ENCODE measurements at places on chromosomes 13 and 19.

DNA sequence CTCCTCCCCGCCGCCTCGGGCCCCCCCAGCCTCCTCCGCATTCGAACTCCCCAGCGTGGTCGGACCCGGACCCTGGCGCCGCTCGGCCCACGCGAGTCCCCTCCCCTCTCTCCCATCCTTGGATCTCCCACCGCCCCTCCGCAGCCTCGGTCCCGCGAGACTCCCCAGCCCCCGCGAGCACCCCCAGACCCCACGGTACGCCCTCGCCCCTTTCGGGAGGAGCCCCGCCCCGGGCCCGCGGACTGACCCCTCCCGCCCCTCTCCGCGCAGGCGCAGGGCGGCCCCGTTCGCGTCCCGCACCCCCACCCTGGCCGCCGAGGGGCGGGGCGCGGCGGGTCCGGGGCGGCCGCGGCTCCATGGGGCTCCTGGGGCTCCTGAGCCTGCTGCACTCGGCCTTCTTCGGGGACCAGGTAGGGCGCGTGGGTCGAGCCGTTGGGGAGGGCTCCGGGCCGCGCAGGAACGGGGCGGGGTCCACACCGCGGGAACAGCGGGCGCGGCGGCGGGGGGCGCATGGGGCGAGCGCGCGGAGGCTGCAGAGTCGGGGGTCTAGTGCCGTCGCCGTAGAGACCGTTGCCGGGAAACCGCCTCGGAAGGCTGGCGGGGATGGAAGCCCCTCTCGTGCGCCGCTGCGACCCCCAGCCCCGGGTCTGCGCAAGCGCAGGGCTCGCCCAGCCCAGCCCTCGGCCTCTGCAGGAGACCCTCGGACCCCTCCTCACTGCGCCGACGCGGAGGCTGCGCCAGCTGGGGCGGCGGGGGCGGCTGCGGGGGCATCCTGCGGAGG is 3.8 kb upstream of the APC2 start:
- no peak for DNase-seq

- DNase-seq = no peak
Observed at GRCh38 chr19:508204-509150, 1.2 kb downstream of the TPGS1 start.

GRCh38 chr13:51542346-51543242 is 41.7 kb upstream of the WDFY2 start:
- no peak for DNase-seq

DNA sequence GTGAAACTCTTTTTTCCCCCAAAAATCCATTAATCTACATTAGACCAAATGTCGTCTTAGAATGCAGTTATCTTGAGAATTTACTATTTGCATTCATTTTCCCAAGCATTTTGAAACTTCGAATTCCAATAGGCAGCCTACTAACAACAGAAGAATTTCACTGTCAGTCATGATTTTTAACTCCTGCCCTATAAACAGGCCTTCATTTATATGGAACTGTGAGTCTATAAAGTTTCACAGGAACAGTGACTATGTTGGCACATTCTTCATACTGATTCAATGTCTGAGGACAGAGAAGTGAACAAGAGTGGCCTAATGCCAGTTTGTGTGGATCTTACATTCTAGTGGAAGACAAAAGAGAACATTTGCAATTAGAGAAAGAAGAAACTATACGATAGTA is 198.0 kb downstream of the PCDH17 start:
- no peak for DNase-seq

DNA sequence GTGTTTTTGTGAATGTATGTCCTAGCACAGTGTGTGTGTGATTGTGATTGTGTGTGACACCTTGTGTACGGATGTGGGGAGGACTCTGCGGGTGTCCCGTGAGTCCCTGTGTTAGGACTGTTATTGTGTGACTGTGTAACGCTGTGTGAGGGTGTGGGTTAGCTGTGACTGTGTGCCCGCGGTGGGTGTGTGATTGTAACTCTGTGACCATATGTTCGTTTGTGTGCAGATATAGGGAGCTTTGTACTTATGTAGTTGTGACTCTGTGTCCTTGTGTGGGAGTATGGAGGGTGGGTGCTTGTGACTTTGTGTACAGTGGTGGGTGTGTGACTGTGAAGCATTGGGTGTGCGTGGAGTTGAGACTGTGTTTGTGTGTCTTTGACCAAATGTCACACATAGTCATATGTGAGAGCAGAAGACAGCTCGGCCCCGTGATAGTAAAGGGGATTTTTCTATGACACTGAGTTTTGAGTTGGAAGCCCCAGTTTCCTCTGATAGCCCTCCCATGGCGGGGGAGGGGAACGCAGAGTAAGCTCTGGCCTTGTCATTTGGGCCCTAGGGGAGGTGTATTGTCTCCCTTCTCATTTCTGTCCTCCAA is 949 bp upstream of the ZNF260 start:
- DNase-seq = peak; percentile 2

- no peak for DNase-seq
Observed at GRCh38 chr19:40737102-40737644, 13.1 kb downstream of the ACTMAP start.

DNA sequence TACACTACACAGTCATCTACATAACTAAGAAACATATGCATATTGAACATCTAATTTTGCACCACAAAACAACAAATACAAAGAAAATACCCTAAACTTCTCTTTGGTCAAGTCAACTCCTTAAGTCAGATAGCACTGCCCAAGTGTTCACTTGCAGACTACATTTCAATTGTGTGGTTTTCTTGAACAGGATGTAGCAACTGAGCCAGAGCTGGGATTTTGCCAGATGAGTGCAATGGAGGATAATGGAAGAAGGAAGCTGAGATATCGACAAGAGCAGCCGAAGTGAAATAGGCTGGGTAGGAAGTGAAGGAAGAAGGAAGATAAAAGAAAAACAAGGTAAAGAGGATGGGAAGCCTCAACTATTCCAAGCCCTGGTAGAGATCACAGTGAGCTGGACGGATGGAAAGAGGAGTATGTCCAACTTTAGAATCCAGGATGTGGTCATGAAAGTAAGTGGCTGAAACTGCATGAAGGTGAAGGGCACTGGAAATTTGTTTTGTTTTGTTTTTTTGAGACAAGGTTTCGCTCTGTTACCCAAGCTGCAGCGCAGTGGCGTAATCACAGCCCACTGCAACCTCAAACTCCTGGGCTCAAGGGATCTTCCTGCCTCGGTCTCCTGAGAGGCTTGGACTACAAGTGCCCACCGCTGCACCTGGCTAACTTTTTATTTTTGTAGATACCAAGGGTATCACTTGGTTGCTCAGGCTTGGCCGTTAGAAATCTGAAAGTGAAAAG is 15.0 kb downstream of the NUFIP1 start:
- DNase-seq = no peak

DNA sequence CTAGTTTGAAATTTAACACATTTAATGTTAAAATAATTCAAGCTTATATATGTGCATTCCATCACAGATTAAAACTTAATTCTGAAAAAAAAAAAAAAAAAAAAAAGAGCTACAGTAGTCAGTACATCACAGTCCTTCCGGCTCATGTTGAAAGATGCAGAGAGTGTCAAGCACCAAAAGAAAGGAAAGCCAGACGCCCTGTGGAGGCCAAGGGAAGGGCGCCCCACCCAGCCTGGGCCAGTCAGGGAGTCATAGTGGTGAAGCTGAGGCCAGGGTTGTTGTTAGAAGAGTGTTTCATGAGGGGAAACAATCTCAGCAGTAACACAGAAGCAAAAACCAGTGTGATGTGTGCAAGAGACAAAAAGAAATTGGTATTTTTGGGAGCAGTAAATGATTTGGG is 375.3 kb downstream of the MTUS2 start:
- DNase-seq = no peak

- DNase-seq = no peak
Observed at GRCh38 chr13:21850013-21851006, 179.4 kb downstream of the FGF9 start.

DNA sequence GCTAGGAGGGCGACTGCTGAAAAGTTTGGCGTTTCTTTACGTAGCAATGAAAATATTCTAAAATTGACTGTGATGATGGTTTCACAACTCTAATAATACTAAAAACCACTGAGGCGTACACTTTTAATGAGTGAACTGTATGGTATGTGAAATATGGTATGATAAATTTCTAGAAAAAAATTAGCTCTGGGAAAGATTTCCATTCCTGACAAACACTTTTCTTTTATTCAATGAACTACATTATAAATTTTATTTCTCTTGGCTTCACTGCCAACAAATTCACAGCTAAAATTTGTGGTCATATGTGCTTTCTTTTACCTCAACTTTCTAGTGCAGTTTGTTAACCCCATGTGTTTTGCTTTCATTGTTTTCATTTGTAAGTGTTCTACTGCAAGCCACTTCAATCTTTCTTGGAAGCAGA is 11.1 kb downstream of the ZC3H13 start:
- no peak for DNase-seq

DNA sequence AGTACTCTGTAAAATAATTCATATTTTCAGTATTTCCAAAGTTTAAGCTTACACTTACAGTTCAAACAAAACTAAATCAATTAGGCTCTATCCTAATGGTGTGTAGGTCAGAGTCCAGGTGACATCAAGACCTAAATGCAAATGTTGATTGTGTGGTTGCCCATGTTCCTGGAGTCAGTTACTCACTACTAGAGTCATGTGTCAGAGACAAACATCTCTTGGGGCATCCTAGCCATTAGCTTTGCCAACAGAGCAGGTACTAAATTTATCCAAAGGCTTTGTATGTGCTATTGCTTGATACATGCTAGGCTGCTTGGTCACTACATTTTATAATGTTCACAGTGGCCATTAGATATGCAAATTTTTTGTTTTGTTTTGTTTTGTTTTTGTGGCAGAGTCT is 11.7 kb downstream of the SPRY2 start:
- DNase-seq = no peak

DNA sequence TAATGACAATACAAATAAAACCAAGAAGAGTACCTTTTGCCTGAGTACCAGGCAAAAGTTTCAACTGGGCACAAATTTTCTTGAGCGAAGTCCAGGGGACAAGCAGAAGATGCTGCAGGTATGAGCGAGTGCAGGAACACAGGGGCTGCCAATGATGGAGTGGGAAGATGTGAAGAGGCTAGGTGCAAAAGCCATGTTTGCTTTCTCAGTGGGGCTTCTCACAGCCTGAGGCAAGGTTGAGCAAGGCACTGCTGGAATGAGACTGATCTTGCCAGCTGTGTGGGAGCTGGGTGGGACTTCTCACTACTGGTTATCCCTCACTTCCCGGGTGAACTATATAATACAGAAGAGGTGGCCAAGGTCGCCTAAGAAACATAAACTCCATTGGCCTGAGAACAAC is 1200.7 kb downstream of the SLITRK1 start:
- DNase-seq = no peak

GRCh38 chr13:21246761-21247452 is 70.4 kb downstream of the MRPL57 start:
- DNase-seq = no peak

DNA sequence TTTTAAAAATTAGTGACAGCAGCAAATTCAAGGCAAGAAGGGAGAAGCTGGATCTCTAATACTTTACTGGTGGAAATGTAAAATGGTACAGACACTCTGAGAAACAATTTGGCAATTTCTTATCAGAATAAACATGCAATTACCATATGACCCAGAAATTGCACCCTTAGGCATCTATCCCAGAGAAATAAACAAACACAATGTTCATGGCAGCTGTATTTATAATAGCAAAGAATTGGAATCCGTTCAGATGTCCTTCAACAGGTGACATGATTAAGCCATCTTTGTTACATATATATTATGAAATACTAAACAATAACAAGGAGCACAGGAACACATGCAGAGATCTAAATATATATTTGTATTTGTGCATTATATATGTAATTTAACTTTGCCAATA is 756.5 kb downstream of the SLITRK1 start:
- no peak for DNase-seq

- DNase-seq = no peak
Observed at GRCh38 chr19:48988860-48989259, 4.2 kb downstream of the GYS1 start.

GRCh38 chr19:2719920-2720776 is 1.0 kb downstream of the DIRAS1 start:
- DNase-seq = no peak

- DNase-seq = no peak
Observed at GRCh38 chr19:48646722-48647216, 782 bp upstream of the CA11 start.

GRCh38 chr19:47719047-47719859 is 6.0 kb downstream of the EHD2 start:
- DNase-seq = no peak

GRCh38 chr13:111856571-111856970 is 210.4 kb upstream of the SOX1 start:
- DNase-seq = no peak

- DNase-seq = no peak
Observed at GRCh38 chr19:48685583-48685982, 10.2 kb upstream of the FUT2 start.

GRCh38 chr19:6325614-6326013 is 7.8 kb downstream of the ACER1 start:
- no peak for DNase-seq

DNA sequence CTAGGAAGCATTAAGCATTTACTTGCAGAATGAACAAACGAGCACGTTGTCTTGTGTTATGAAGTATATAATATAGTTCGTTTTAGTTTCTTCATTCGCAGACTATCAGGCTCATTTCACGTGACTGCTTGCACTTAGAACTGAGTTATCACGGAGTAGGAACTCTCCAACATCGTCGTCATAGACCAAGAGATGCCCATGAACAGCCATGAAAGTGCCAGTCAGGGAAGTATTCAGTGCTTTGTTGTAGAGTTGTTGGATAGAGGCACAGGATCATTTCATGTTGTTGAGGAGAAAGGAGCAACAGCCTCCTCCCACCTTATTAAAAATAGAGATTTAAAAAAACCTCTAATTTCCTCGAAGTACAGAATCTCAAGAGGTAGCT is 977 bp upstream of the IL17D start:
- no peak for DNase-seq

DNA sequence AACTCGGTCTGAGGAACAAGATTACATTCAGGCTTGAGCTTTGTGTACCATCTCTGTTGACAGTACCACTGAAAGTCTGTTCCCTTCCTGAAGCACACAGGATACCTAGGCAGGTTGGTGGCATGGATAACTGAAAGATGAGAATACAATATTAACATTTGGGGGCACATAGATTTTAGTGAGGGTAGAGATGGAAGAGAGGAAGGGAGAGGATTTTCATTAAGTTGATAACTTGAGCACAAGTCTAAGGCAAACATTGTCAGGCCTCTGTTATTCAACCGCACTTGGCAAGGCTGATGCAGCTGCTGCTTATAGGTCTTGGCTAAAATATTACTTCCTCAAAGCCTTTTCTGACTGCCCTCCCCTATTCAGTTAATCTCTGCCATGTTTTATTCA is 10.9 kb downstream of the MIR17HG start:
- no peak for DNase-seq

DNA sequence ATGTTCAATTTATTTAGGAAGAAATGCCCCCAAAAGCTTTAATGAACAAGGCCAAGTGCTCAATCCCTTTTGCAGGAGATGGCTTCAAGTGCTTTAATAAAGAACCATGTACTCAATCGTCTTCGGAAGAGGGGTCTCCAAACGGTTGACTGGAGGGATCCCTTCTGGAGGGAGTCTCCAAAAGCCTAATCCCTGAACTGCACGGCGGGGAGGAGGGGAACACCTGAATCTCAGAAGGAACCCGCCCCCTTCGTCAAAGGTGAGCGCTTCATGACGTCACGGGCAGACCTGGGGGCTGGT is 505 bp downstream of the PAF1 start:
- DNase-seq = peak; percentile 65

Data from stimulated activated CD8-positive, alpha-beta memory T cell treated with anti-CD3 and anti-CD28 coated beads, Interleukin-4, amount 100 ng/mL, for 4 hours (primary cell).